ENCODE measurements at places on chromosomes 5 and 9. TPM values are rescaled to one million over a fixed set of nuclear protein-coding genes. Genes with fewer than 3 reads are reported as not detected.

- H3K4me3 ChIP-seq = no peak overlapping the region
- no peaks in the 10 kb centered on the region for H3K4me1 ChIP-seq
- H3K27me3 ChIP-seq = no peaks in the 10 kb centered on the region
- DNase-seq = no peak
- peak overlapping the region; percentile 28 for H3K27ac ChIP-seq
These were observed 2.0 kb upstream of the ADAMTS6 start for GRCh38 chr5:65483546-65484346.

DNA sequence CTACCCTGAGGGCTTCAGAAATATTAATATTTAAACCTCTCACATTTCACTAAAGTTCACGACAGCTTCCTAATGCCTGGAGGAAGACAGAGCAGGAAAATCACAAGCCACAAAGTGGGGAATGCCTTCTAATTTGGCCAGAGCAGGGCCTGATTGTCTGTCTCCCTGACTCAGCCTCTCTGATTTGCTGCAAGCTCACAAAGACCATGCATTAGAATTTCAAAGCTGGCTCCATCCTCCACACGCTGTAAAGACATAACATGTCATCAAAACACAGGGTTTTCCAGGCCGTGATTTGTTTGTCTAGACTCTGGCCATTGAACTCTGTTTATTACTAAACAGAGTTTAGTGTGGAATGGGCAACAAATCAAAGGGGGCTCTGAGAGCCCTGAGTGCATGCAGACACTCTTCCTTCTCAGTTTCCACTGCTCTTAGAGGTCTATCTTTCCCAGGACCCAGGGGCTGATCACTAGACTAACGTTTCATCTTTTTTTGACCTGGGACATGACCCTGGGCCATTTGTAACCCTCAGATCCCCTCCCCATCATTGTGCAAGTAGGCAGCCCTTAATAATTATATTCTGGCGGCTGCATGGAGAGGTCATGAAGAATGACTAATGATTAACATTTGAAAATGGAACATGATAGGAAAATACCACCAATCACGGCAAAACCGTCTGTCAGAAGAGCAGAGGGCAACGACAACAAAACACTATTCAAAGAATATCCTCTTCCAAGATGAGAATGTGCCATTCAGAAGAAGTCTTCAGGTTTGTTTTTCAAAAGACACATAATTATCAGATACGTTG is 140.2 kb downstream of the ENC1 start:
- no peaks in the 10 kb centered on the region for H3K27me3 ChIP-seq
- no peaks in the 10 kb centered on the region for H3K36me3 ChIP-seq
- DNase-seq = peak; percentile 21
- H3K4me1 ChIP-seq = peaks cover 55% of the 10 kb centered on the region
- peak overlapping the region; percentile 63 for H3K27ac ChIP-seq

UGT3A1 gene
- total RNA-seq = not detected

DNA sequence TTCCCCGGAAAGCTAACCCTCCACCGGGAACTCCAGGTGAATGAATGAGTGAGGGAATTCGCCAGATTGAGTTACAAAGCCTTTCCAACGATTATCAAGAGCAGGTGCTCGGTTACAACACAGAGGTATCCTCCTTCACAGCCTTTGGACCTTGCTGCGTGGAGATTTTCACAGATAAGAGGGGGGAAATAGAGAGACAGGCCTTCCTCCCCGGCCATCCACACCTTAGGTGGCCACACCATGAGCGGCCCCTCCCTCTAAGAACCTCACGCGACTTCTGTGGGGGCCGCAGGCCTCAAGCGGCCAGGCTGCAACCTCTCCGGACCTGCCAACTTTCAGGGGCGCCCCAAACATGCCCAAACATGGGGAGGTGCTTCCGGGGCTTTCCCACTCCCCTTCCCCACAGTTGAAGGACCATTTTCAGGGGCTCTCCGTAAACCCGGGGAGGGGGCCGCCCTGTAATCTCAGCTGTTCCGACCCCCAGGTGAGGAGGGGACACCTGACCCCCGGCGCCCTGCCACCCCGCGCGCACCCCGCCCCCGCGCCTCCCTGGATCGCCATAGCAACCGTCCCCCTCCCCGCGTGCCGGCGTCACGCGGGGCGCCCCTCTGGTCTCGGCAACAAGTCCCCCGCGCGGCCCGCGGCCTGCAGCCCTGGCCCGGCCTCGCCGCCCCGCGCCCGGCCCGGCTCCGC is 603 bp downstream of the DENND1A start:
- DNase-seq = peak; percentile 5
- H3K36me3 ChIP-seq = peaks cover 22% of the 10 kb centered on the region
- H3K4me3 ChIP-seq = peak overlapping the region; percentile 66
- H3K27ac ChIP-seq = no peak overlapping the region
- peaks cover 63% of the 10 kb centered on the region for H3K4me1 ChIP-seq

TUT7 gene
- total RNA-seq = 16.2 TPM

GRCh38 chr5:60183881-60184280 is 290.4 kb upstream of the PDE4D start:
- H3K36me3 ChIP-seq = no peaks in the 10 kb centered on the region
- no peak overlapping the region for H3K27ac ChIP-seq
- no peak for DNase-seq
- peaks cover 26% of the 10 kb centered on the region for H3K27me3 ChIP-seq
- no peaks in the 10 kb centered on the region for H3K4me1 ChIP-seq
- no peak overlapping the region for H3K4me3 ChIP-seq

- peaks cover 47% of the 10 kb centered on the region for H3K27me3 ChIP-seq
- H3K27ac ChIP-seq = no peak overlapping the region
These were observed 255.9 kb downstream of the TRPM3 start for GRCh38 chr9:70865471-70865870.

GRCh38 chr5:135397084-135397483 is 1.9 kb downstream of the MACROH2A1 start:
- H3K36me3 ChIP-seq = peaks cover 47% of the 10 kb centered on the region
- H3K27me3 ChIP-seq = no peaks in the 10 kb centered on the region
- H3K4me1 ChIP-seq = peaks cover 76% of the 10 kb centered on the region
- peak overlapping the region; percentile 91 for H3K4me3 ChIP-seq

GRCh38 chr9:94511955-94512265 is 43.0 kb upstream of the PCAT7 start:
- no peaks in the 10 kb centered on the region for H3K27me3 ChIP-seq
- no peak overlapping the region for H3K27ac ChIP-seq
- DNase-seq = no peak
- H3K36me3 ChIP-seq = no peaks in the 10 kb centered on the region
- no peaks in the 10 kb centered on the region for H3K4me1 ChIP-seq

GRCh38 chr5:140988100-140988499 is 21.8 kb downstream of the PCDHAC2 start:
- H3K4me1 ChIP-seq = peaks cover 13% of the 10 kb centered on the region
- no peak overlapping the region for H3K4me3 ChIP-seq
- no peak for DNase-seq
- H3K36me3 ChIP-seq = no peaks in the 10 kb centered on the region
- no peak overlapping the region for H3K27ac ChIP-seq
- no peaks in the 10 kb centered on the region for H3K27me3 ChIP-seq

STPG3 gene
- not detected for total RNA-seq

DNA sequence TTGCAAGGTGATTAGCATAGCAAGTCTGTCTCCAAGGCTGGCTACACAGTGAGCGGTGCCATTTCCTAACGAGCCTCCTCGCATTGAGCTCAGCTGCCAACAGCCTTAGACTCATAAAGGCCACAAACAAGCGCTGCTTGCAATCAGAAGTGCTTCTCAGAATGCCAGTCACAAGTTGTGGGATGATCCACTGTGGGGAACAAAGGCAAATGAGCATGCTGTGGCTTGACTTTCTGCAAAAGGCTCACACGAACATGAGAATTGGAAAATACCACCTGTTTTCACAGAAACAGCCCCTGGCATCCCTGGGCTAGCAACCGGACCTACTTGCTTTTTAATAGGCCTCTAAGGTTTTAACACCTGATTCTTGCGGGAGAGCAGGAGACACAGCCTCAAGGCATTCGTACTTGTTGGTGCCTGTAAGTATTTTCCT is 215.5 kb downstream of the FANCC start:
- no peak for DNase-seq
- H3K4me1 ChIP-seq = peaks cover 16% of the 10 kb centered on the region
- peaks cover 53% of the 10 kb centered on the region for H3K36me3 ChIP-seq
- no peak overlapping the region for H3K27ac ChIP-seq
- no peak overlapping the region for H3K4me3 ChIP-seq

GARIN3 gene
- not detected for total RNA-seq

- H3K27ac ChIP-seq = peak overlapping the region; percentile 90
- H3K4me1 ChIP-seq = peaks cover 46% of the 10 kb centered on the region
- no peak overlapping the region for H3K4me3 ChIP-seq
- H3K27me3 ChIP-seq = no peaks in the 10 kb centered on the region
These were observed 32.8 kb downstream of the ZNF474 start for GRCh38 chr5:122162100-122162638.

- H3K27ac ChIP-seq = no peak overlapping the region
- H3K27me3 ChIP-seq = peaks cover 42% of the 10 kb centered on the region
- no peaks in the 10 kb centered on the region for H3K4me1 ChIP-seq
- DNase-seq = no peak
These were observed 164.7 kb downstream of the DOCK2 start for GRCh38 chr5:169801781-169802180.

DNA sequence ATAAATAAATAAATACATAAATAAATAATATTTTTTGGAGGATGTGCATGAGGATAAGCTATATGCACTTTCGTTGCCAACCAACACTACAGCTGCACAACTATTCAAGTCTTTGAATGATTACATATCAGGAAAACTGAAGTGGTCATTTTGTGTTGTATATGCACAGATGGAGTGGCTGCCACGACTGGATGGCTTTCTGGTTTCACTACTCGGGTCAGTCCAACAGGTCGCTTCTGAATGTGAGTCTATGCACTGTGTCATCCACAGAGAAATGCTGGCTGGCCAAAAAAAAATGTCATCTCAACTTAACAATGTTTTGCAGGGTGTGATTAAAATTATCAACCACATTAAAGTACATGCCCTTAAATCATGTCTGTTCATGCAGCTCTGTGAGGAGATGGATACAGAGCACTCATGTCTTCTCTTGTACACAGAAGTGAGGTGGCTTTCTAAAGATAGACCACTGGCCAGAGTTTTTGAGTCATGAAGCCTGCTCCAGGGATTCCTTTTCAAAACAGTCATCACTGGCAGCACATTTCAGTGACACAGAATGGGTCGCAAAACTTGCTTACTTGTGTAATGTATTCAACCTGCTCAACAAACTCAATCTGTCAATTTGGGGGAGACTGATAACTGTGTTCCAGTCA is 589.8 kb upstream of the CYLC2 start:
- H3K36me3 ChIP-seq = no peaks in the 10 kb centered on the region
- no peaks in the 10 kb centered on the region for H3K4me1 ChIP-seq
- no peak overlapping the region for H3K27ac ChIP-seq
- DNase-seq = no peak
- no peaks in the 10 kb centered on the region for H3K27me3 ChIP-seq

DNA sequence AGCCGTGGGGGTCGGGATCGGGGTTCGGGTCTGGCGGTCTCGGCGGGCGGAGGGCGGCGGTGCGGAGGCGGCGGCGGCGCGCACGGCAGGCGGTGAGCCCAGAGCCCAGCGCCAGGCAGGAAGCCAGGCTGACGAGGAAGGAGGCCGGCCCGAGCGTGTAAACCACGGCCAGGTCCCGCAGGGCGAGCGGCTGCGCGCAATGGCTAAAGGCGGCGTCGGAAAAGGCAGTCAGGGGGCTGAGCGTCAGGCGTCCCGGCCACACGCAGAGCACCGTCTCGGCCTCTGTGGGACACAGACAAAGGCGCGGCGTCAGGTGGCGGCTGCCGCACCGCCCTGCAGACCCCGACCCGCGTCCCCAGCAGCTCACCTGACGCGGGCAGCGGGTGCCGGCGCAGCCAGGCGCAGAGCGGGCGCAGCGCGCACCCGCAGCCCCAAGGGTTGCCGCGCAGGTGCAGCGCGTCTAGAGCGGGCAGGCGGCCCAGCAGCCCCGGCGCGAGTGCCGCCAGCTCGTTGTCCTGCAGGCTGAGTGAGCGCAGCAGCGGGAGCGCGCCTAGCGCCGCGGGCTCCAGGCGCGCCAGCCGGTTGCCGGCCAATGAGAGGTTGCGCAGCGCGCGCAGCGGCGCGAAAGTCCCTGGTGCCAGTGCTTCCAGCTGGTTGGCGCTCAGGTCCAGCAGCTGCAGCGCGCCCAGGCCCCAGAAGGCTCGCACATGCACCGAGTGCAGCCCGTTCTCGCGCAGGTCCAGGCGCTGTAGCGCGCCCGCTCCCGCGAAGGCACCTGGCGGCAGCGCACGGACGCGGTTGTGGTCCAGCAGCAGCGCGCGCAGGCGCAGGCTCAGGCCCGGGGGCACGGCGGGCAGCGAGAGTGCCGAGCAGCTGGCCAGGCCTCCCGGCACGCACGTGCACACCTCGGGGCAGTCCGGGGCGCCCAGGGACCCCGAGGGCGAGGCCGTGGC is 671 bp downstream of the LRRC26 start:
- H3K36me3 ChIP-seq = peaks cover 16% of the 10 kb centered on the region
- H3K27me3 ChIP-seq = peaks cover 41% of the 10 kb centered on the region
- H3K4me1 ChIP-seq = no peaks in the 10 kb centered on the region
- no peak overlapping the region for H3K27ac ChIP-seq
- peak; percentile 57 for DNase-seq
- H3K4me3 ChIP-seq = peak overlapping the region; percentile 63

BTNL8 gene
- total RNA-seq = not detected

DNA sequence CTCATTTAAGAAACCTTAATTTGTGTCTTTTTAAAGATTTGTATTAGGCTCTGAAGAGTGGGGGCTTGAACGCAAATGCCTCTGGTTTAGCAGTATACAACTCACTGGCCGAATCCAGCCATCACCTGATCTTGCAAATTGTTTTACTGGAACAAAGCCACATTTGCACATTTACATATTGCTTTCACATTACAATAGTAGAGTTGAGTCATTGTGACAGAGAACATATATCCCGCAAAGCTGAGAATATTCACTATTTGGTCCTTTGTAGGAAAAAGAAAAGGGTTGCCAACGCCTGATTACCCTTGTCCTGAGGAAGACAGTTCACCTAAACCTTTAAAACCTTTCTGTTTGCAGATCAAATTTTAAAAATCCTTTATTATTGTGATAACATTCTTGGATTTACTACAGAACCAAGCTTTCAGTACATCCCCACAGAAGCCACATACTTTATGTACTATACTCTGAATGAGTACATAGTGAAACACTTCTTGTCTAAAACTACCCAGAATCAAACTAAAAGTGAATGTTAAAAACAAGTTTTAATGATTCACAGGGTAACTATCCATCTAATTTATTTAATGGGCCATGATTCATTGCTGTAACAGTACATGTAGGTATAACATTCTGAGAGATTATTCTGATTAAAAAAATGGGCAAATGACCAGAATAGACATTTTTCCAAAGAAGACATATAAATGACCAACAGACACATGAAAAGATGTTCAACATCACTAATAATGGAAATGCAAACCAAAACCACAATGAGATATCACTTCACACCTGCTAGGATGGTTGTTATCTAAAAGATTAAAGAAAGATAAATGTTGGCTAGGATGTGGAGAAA is 161.0 kb downstream of the SLC25A46 start:
- no peak overlapping the region for H3K4me3 ChIP-seq
- H3K27me3 ChIP-seq = no peaks in the 10 kb centered on the region
- no peaks in the 10 kb centered on the region for H3K36me3 ChIP-seq
- peaks cover 16% of the 10 kb centered on the region for H3K4me1 ChIP-seq

All from Calu3 (cell line).